ENCODE measurements at places on chromosomes 3 and 15.

GRCh38 chr3:170383567-170383966 lies 26.1 kb downstream of the SKIL start:
- DNase-seq: no peak

DNA sequence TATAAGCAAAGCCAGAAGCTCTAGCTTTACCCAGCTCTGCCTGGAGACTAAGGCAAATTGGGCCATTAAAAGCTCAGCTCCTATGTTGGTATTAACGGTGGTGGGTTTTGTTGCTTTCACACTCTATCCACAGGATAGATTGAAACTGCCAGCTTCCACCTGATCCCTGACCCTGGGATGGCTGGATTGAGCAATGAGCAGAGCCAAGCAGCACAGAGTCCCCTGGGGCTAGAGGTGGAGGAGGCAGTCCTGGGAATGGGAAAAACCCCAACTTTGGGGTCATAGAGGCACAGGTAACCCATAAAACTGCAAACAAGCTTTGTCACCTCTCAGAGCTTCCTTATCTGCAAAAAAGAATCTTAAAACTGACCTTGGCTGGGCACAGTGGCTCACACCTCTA lies 6.6 kb downstream of the RHO start:
- no peak for DNase-seq

GRCh38 chr15:66483131-66483566 lies 14.4 kb downstream of the SNAPC5 start:
- DNase-seq: no peak

- DNase-seq: no peak
Measured at GRCh38 chr3:183896610-183897009, 11.9 kb upstream of the PARL start.

DNA sequence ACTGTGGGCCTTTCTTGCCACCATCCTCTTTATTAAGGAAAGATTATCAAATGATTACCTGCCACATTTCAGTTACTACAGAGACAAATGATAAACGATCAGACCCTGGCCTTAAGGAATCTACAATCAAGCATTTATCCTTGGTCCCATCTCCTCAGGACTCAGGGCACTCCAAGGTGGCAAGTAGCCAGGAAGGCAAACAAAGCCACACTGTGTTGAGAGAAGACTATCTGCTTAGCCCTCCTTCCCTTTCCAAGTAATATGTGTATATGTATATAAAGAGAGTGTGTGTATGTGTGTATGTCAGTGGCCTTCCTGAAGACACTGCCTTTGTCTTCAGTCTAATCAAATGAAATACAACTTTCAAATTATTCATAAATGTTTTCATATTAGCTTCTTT lies 490.1 kb upstream of the ATP11B start:
- no peak for DNase-seq

DNA sequence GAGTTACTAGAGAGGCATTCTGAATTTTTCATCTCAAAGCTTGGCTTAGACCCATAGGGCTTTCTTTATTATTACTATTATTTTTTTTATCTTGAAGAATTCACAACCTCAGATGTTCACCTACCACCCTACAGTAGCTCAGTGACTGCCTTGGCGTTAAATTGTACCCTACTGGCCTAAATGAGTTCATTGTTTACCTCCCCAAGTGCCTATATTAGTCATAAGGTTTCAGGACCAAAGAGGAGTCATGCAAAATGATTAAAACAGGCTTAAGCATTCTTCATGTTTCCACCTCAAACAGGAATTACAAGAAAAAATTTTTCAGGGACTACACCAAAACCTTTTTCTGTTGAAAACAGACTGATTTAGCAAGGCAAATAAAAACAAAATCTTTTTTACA lies 751.5 kb downstream of the SQOR start:
- DNase-seq: no peak

DNA sequence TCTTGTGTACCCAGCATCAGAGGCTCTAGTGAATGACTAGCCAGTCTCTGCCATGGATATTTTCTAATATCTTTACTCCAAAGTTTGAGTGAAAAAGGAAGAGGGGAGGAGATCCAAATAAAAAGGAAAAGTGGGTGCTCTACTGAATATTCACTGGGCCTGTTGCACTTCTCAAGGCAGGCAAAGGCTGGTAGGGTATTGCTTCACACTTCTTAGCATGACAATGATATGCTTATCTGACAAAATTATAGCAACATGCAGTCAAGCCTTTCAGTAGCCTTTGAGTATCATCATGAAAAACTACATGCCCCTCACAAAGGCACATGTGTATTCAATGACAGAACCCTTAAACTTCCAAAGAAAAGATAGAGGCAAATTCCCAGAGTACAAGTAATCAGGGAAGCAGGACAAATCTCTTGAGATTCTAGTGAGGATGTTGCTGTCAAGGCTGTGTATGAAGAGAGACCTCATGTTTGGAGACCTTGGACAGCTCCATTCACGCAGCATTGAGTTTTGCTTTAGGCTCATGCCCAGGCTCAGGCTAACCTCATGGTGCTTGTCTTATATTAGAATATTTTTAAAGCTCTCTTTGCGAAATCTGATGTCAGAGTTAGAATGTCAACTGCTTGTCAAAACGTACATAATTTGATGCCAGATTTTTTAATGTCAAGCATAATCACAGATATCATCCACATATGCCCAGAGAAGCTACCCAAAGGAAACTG lies 506.9 kb downstream of the OCA2 start:
- no peak for DNase-seq
